ENCODE measurements at places on chromosomes 1 and 21.

GRCh38 chr1:39657923-39658485 is 13.9 kb downstream of the NT5C1A start:
- DNase-seq, result peak; percentile 54

GRCh38 chr1:30672661-30673060 is 50.7 kb downstream of the MATN1 start:
- DNase-seq, result no peak

DNA sequence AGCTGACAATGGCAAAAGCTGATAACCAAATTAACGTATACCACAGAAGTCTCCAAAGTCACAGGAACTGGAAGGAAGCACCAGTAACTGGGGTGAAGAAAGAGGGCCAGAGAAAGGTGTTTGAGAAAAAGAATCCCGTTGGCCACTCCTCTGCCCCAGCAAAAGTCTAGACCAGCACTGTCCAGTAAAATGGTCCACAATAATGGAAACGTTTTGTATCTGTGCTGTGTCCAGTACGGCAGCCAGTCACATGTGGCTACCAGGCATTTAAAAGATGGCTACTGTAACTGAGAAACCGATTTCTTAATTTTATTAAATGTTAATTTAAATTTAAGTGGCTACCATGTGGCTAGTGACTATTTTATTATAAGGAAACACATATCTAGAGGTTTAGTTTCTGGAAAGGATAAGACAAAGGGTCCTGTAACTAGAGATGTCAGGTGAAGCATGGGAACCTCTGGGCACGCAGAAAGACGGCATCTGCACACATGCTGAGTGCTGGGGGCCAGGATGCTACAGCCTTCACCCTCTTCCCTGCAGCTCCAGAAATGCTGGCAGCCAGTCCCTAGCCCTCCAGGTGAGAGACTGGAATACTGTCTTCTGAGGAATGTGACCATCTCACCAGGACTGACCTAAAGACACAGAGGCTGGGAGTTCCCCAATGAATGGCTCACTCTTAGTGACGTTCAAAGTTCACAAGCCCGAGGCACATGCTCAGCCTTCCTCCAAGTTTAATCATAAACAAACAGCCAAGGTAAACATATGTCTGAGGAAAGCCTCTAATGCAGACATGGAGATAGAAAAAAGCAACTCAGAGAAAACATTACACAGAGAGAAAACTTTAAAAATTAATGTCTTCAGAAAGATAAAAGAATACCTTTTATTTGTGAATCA is 50.7 kb downstream of the JAK1 start:
- no peak for DNase-seq

- DNase-seq, result no peak
Observed at GRCh38 chr1:52334906-52335528, 31.0 kb downstream of the CC2D1B start.

- DNase-seq, result no peak
Observed at GRCh38 chr1:115531631-115532264, 110.0 kb upstream of the VANGL1 start.

DNA sequence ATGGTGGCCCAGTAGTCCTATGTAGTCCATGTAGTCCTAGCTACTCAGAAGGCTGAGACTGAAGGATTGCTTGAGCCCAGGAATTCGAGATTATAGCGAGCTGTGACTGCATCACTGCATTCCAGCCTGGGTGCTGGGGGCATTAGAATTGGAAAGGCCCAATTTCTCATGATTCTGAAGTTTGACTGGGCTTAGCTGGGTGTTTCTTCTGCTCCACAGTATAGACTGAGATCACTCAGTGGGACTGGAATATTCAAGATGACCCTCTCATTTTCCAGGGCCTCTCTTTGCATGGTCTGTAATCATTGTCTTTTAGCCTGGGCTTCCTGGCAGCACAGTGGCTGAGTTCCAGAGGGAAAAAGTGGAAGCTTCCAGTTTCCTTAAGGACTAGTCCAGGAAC is 26.2 kb downstream of the MROH7 start:
- no peak for DNase-seq

DNA sequence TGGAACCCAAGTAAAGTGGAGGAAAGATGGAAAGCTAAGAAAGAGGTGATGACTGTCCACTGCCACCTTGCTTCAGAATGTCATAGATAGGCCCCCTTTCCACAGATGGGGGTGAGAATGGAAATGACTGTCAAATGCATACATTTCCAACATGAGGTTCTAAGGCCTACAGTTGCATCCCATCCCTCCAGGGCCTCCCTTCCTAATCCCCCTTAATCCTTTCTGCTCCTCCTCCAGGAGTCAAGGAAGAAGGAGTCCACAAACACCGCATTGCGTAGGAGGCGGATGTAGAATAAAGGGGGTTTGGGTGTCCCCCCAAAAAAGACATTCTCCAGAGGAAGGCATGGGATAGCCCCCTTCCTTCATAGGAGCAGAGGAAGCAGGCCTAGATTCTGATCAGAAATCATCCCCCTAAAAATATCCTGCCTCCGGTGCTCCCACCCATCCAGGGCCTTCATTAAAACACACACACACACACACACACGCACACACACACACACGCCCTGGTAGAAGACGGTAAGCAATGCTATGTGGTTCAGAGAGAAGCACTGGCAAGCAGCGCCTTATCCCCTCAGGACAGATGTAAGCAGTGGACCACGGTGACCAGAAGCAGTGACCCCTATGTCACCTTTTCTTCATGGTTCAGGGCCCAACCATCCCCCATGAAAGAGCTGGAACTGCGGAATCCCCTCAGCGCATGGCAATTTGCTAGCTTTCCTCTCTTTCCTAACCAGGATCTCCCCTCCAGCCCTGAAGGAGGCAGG is 2.0 kb downstream of the SV2A start:
- no peak for DNase-seq

DNA sequence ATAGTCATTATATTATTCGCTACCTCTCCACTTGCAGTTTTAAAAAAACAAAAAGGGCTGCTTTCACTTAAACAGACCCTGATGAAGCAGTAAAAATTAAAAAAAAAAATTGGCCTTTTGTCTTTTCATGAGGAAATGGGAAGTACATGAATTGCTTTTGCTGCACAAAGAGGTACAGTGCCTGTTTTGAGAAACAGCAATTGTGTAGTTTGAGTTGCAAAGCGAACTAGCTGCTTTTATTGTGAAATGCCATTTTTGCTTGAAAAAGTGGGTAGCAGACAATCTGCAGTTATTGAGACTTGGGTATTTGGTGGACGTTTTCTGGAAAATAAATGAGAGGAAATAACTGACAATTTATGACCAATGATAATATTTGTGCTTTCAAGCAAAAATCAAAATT is 7.0 kb downstream of the DIP2A start:
- no peak for DNase-seq

DNA sequence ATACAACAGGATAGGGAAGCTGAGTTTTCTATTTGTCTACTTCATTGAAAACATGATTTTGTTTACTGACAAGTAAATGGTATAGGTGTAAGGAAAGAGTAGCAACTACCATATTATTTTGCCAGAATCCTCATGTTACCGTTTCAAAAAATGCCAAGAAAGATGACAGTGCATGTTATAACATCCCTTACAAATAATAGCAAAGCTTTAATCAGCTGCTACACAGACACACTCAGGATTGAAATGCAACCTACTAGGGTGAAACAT is 331.5 kb downstream of the CHRM3 start:
- no peak for DNase-seq

- DNase-seq, result no peak
Observed at GRCh38 chr1:36183309-36183856, 27.4 kb downstream of the MAP7D1 start.

GRCh38 chr1:210213335-210213734 is 19.3 kb upstream of the SERTAD4 start:
- no peak for DNase-seq

- no peak for DNase-seq
Observed at GRCh38 chr1:16076865-16077238, 3.4 kb upstream of the FAM131C start.

GRCh38 chr1:47764461-47765046 is 232.6 kb downstream of the TRABD2B start:
- DNase-seq, result peak; percentile 71

DNA sequence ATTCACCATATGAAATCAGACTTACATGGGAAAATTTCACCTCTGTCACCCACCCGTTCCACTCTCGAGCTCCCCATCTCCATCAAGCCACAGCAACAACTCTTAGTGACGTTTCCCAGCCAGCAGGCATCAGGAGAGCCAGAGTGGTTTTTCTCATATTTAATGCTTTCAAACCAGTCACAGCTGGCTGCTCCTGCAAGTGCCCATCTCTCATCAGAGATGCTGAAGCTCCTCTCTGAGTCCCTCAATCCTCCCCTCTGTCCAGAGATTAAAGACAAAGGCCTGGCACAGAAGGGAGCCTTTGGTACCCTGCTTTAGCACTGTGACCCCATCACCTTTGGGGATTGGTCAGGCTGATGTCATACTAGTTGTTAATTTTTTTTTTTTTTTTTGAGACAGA is 277.3 kb downstream of the DNM3 start:
- no peak for DNase-seq

GRCh38 chr1:225855503-225856300 is 26.5 kb downstream of the TMEM63A start:
- peak; percentile 38 for DNase-seq

GRCh38 chr1:93702828-93703183 is 21.2 kb upstream of the BCAR3 start:
- DNase-seq, result no peak

DNA sequence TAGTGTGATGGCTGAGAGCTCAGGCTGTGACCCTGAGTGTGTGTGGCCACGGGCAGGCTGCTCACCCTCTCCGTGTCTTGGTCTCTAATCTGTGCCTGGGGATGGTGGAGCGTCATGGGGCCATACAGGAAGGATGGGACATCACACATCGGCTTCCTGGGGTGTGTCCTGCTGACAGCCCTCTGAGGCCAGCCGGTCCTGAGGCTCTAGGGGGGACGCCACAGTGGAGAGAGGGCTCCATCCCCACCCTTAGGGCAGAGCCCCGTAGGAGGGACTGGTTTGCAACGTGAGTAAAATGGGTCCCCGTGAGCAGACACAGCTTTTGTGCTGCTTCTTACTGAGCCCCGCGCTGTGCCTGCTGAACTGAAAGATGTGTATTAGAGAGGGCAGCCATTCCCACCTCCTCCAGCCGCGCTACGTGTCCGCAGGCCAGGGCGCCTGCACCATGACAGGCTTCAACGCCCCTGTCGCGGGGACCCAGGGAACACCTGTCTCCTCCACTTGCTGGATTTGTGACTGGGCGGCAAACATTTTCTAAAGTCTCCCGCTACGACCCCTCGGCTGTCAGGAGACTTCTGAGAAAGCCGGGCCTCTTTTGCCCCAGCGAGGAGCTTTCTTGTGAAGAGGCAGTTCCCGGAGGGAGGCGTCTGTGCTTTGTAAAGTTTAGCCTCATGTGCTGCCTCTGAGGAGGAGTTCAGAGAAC is 8.1 kb downstream of the COL18A1 start:
- no peak for DNase-seq

- peak; percentile 12 for DNase-seq
Observed at GRCh38 chr1:244341455-244342450, 110.0 kb downstream of the ADSS2 start.

- DNase-seq, result peak; percentile 12
Observed at GRCh38 chr1:234781241-234782065, 171.5 kb upstream of the IRF2BP2 start.

DNA sequence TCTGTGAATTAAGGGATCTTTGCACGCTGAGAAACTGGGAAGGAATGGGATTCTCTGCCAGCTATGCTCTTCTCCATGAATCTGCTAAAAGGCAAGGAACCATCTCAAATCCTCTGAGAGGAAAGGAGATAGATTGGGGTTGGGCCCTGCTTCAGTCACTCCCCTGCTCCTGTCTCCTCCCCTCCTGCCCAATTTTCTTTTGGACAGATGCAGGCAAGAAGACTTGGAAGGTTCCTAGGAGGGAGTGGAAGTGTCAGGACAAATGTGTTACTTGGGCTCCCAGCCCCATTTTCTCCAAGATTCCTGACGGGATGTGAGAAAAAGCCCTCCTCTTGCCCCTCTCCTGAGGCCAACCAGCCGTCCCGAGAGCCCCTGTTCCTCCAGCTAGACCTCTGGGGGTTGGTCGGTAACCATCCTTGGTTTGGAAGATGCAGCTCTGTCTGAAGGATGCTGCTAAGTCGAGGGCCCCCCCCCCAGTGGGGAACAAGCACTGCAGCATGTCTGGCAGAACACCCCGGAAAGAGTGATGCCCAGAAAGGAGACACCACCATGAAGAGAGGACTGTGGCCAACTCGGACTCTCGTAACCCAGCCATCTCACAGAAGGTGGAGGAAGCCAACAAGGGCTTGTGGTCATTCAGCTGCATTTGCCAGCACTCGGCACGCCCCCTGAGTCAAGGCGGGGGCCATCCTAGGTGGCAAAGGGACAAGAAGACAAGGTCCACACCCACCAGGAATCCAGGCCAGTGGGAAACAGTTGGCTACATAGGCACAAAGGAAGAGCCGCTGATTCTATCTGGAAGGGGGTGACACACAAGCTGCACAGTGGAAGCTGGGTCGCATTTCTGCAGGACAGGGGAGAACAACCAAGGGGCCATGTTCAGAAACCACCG is 43.7 kb downstream of the CDK18 start:
- peak; percentile 69 for DNase-seq

DNA sequence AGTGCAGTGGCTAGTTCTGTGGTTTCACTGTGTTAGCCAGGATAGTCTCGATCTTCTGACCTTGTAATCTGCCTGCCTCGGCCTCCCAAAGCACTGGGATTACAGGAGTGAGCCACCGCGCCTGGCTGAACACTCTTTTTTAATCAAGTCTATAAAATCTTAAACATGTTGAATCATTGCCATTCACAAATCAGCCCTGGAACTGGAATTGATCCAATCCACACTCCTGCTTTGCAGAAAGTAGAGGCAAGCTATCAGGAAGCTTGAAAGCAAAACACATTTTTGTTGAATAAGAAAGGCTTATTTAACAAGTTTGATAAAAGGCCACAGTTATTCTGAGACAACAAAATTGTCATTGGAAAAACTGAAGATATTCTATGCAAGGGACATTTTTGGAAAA is 18.3 kb upstream of the EFHD2 start:
- DNase-seq, result no peak

Data from G401 (cell line).